KG1 (cell line): ENCODE measurements at places on chromosomes 2 and 18.

- no peak for DNase-seq
These were observed 73.2 kb downstream of the LRRFIP1 start for GRCh38 chr2:237700512-237701032.

GRCh38 chr2:235847576-235847975 is 320.6 kb downstream of the GBX2 start:
- no peak for DNase-seq

DNA sequence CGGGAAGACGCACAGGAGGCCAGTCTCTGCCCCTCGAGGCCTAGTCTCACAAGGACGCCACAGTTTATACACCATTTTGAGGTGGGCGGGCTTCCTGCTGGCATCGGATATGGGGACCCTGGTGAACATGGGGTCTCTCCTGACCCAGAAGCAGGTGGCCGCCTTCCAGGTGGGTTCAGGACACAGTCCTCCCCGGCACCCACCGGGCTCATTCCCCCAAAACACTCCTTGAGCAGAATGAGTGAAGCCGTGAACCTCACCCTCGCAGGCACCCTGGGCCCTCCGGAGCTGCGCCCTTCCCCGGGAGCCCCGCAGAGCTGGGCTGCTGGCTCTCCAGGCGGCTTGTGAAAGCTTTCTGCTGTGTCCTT is 6.5 kb downstream of the NFATC1 start:
- DNase-seq = no peak

GRCh38 chr2:85357736-85358135 is 3.2 kb downstream of the ELMOD3 start:
- no peak for DNase-seq

DNA sequence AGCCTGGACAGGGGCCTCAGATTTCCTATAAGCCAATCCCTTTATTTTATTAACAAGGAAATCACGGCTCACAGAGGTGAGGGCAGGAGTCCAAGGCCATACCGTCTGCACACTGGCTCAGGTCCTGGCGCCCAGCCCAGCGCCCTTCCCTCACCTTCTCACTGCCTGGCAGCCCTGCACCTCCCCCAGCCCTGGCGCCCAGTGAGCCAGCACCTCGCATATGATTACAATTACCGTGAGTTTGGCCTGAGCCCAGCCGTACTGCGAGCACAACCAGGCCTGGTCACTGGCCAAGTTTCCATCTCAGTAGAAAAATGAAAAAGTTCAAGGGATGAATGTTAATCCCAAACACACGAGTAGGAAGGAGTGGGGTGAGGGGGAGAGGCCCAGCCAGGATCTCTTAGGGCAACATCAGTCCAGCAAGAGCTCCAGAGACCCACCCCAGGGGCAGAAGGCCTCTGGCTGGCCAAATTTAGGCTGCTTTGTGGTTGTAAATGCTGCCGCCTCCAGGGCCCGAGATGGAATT is 68.4 kb downstream of the MCFD2 start:
- DNase-seq = no peak

GRCh38 chr18:9808295-9809241 is 77.2 kb upstream of the TXNDC2 start:
- no peak for DNase-seq

- DNase-seq = no peak
These were observed 269.5 kb downstream of the NEDD4L start for GRCh38 chr18:58313491-58314032.
